ENCODE measurements at places on chromosomes 1 and 21. TPM values are rescaled to one million over a fixed set of nuclear protein-coding genes. Genes with fewer than 3 reads are reported as not detected.

The RHCE gene
- total RNA-seq, result 2.2 TPM

The CD164L2 gene
- 0.21 TPM for total RNA-seq

The RGS8 gene
- total RNA-seq, result 0.10 TPM

The ICOSLG gene
- 3.1 TPM for total RNA-seq

The DCST1 gene
- not detected for total RNA-seq

The ANP32E gene
- 32.8 TPM for total RNA-seq

- DNase-seq, result no peak
These were observed 102.5 kb upstream of the L1TD1 start for GRCh38 chr1:62092110-62092509.

DNA sequence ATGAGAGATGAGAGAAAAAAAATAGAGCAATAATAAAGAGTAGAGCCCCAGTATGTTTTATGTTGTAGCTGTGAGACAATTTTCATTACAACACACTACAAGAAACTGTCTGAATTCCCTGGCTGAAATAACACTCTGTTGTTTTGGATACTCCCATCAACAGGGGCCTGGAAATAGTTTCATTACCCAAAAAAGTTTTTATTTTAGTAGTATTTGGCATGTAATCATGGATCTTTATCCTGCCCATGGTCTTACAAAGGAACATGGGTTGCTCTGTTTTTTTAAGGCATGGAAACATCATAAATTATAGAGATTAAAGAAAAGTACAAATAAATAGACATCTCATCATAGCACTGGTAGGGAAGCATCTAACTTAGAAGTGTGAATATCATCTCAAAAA lies 56.3 kb downstream of the GNG12 start:
- peak; percentile 54 for DNase-seq

GRCh38 chr1:220642285-220642684 lies 47.9 kb upstream of the C1orf115 start:
- no peak for DNase-seq

- no peak for DNase-seq
These were observed 20.4 kb downstream of the SLC26A9 start for GRCh38 chr1:205922806-205923205.

DNA sequence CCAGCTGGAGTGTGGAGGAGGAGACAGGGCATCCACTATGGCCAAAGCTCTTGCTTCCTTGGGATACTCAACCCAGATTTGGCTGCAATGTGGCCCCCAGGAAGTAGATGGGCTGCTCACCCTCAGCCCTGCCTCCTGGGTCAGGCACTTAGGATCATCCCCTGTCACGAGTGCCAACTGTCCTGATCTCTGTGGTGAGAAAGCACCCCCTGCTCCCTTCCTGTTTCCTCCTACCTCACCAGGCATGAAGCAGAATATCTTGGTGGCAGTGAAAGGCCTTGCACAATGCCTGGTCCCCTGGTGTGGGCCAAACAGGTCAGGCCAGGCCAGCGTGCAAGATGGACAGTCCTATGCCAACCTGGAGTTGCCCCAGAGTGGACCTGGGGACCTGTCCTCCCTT lies 211.7 kb downstream of the GRIK3 start:
- no peak for DNase-seq

GRCh38 chr1:203534526-203534925 lies 40.6 kb downstream of the OPTC start:
- DNase-seq, result no peak

- DNase-seq, result no peak
These were observed 88.7 kb upstream of the GRIK1 start for GRCh38 chr21:30028537-30028936.

- DNase-seq, result no peak
These were observed 128.1 kb upstream of the CTTNBP2NL start for GRCh38 chr1:112267929-112268328.

DNA sequence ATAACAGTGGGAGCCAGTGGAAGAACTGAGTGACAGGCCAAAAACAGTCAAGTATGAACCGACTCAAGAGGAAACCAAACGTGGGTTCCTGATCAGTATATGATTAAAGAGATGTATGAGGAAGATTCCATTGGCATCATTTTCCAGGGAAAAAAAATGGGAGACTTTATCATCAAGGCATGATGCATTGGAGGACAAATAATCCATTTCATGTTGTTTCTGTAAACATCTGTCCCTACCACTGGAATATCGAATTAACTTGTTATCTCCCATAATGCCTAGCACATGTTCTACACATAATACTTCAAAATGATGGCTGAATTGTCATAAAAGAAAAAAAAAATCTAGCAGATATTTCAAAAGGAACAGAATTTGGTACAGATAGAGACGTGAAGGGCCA lies 13.3 kb downstream of the FOXJ3 start:
- no peak for DNase-seq

DNA sequence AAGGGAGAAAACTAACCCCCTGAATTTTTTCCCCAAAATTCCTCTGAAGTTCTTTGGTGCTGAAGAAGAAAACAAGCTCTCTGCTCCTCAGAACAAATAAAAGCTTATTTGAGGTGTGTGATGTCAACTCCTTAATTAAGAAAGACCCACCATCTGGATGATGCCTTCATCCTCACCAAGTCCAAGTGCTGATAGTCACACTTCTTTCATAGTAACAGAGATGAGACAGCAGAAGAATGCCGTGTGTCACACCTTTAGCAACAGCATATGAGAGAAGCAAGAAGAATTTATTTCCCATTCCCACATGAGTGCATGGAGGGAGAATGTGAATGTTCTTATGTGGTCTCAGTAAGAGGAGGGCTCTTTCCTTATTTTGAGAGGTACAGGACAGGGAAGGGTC lies 91.2 kb downstream of the TGFB2 start:
- no peak for DNase-seq

DNA sequence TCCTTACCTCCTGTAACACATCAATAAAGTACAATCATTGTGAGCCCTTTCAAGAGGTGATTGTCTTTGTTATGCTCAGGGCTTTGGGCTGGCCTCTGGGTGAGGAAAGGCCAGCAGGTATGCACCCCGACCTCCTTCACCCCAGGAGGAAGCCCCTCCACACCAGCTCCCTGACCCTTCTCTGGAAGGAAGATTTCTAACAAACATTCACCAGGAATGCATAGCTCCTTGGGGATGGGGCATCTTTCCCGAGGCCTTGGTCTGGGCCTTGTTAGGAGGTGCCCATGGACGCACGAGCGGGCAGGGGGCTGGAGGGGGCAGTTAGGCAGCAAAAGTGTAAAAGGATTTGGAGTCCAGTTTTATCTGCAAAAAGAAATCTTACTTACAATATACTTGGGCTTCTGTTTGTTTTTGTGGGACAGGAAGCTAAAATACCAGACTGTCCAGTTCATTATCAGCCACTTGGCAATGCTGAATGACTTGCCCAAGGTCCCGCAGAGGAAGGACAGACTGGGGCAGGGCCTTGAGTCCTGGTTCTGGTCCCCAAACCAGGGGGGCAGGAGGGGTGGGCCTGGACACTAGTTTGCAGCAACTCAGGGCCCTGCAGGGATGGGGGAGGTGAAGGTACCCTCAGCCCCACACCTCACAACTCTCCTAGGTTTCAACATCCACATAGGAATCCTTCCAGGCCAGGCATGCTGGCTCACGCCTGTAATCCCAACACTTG lies 10.1 kb downstream of the ZC3H12A start:
- DNase-seq, result no peak

- DNase-seq, result no peak
These were observed 3.0 kb upstream of the SYT6 start for GRCh38 chr1:114156538-114157274.

DNA sequence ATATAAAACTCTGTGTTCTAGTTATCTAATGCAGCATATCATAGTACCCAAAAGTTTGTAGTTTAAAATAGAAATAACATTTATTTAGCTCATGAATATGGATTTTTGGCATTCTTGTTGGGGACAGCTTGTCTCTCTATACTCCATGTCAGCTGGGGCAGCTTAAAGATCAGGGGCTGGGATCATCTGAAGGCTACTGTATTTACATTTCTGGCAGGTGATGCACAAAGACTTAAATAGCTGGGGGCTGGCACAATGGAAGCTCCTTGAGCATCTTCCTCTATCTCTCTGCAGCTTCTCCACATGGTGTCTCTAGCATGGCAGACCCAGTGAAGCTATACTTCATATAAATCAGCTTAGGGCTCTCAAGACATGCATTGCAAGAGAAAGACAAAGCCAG lies 55.6 kb upstream of the DAB1 start:
- DNase-seq, result no peak

DNA sequence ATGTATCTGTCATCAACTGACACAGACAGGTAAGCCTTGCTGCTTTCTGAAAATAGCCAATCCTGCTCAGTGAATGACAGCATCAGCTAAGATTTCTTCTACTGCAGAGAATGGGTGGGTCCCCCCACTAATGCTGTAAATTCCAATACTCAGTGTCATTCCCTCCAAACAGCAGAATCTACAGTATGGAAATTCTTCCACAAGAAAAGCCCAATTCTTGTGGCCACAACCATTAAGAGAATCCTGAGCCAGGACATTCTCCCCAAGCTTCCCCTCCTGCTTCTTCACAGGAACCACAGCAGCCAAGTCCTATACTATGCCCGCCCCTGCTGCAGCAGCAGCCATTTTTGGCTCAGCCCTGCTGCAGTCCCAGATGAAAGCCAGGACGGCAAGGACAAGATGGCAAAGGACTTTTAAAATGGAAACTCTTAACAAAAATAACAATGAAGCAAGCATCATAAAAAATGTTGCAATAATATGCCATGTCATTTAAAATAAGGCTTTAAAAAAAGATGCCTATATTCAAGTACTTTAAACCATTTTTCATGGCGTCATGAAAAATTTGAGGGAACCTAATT lies 26.8 kb downstream of the EIF4G3 start:
- DNase-seq, result peak; percentile 52

GRCh38 chr21:45590246-45590725 lies 48.0 kb upstream of the SLC19A1 start:
- no peak for DNase-seq

Measured in tongue (tissue), 3 donors.